ENCODE measurements at places on chromosomes 11 and 22.

DNA sequence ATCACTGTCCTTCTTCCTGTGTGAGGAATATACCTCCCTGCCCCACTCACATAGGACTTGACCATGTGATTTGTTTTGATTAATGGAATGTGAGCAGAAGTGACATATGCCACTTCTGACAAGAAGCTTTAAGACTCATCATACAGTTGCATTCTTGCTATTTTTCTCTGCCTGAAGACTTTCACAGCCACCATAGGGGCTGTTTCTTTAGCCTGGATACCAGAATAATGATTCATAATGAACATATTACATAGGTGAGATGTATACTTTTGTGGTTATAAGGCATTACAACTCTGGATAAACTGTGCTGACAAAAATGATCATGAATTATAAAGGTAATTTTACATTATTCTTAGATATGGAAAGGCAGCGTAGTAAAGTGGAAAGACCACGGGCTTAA, 798.0 kb downstream of the DLG2 start:
- DNase-seq = no peak

- no peak for DNase-seq
These were observed 75.2 kb downstream of the ISX start for GRCh38 chr22:35140879-35141745.

GRCh38 chr11:48017831-48018527, 37.6 kb downstream of the PTPRJ start:
- no peak for DNase-seq

GRCh38 chr11:69950120-69950519, 128.0 kb upstream of the ANO1 start:
- no peak for DNase-seq

- DNase-seq = no peak
These were observed 73.5 kb downstream of the KCNQ1 start for GRCh38 chr11:2518111-2518982.

GRCh38 chr11:134573857-134574256, 161.8 kb upstream of the B3GAT1 start:
- DNase-seq = no peak

- no peak for DNase-seq
These were observed 121.5 kb downstream of the ATG16L2 start for GRCh38 chr11:72935700-72936099.

All from T-helper 9 cell (primary cell).